ENCODE measurements at places on chromosomes 16 and 17. TPM values are rescaled to one million over a fixed set of nuclear protein-coding genes. Genes with fewer than 3 reads are reported as not detected.
A peak's percentile ranks its signal among the peaks of the same experiment; 100 is the strongest.

- no peaks in the 10 kb centered on the region for H3K4me1 ChIP-seq
- H3K27me3 ChIP-seq = peaks cover 33% of the 10 kb centered on the region
- no peak for DNase-seq
- H3K36me3 ChIP-seq = no peaks in the 10 kb centered on the region
- H3K4me3 ChIP-seq = no peak overlapping the region
Observed at GRCh38 chr16:48810436-48810802, 200.4 kb upstream of the N4BP1 start.

GRCh38 chr16:72658888-72659717, 388.8 kb downstream of the ZFHX3 start:
- no peak overlapping the region for H3K4me3 ChIP-seq
- peaks cover 20% of the 10 kb centered on the region for H3K4me1 ChIP-seq
- H3K36me3 ChIP-seq = no peaks in the 10 kb centered on the region
- H3K27me3 ChIP-seq = no peaks in the 10 kb centered on the region
- no peak overlapping the region for H3K27ac ChIP-seq

DNA sequence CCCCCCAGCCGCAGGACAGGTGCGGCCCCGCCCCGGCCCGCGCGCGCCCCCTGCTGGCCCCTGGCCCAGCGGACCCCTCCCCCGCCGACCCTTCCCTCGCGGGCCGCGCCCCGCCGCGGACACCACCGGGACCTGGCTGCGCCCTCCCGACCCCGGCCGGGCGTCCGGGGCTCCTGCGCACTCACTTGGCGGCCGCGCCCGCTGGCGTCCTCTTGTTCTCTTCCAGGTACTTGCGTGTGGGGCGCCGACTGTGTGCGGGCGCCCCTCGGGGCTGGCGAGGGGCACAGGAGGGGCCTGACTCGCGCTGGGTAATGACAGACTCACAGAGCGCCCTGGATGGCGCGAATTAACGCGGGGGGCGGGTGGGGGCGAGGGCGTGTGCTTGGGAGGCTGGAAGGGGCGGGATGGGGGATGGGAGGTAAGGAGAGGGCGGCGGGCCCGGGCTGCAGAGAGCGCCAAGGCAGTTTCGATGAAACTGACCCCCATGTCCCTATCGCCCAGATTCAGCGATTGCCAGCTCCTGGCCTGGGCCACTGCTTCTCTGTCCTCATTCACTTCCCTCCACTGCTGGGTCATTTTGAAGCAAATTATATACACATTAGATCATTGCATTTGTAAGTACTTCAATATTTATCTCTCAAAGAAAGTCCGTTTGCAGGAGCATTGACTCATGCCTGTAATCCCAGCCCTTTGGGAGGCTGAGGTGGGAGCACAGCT, 445 bp upstream of the DBNDD1 start:
- peaks cover 7% of the 10 kb centered on the region for H3K27me3 ChIP-seq
- peak overlapping the region; percentile 57 for H3K27ac ChIP-seq
- peaks cover 13% of the 10 kb centered on the region for H3K4me1 ChIP-seq
- peaks cover 5% of the 10 kb centered on the region for H3K36me3 ChIP-seq

DNA sequence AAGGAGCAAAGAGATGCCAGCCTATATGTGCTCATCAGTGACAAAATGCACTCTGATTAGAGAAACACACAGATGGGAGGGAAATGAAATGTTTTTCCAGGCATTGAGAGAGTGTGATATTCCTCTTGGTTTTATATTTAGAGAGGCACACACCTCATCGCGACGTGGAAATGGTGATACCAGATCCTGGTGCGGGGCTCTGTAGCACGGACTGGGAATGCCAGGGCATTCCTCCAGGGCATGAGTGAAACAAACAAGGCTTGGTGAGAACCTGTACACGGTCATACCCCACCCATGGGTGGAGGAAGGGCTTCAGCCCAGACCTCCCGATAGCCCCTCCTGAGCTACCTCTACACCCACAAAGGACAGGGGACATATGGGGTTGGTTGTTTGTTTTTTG, 280.2 kb downstream of the C16orf95 start:
- no peak overlapping the region for H3K4me3 ChIP-seq
- H3K36me3 ChIP-seq = no peaks in the 10 kb centered on the region
- no peak overlapping the region for H3K27ac ChIP-seq
- H3K4me1 ChIP-seq = no peaks in the 10 kb centered on the region
- no peak for DNase-seq

Gene ARHGAP44
- total RNA-seq = 0.55 TPM

Gene ADAD2
- not detected for total RNA-seq

- H3K27me3 ChIP-seq = no peaks in the 10 kb centered on the region
- peak; percentile 27 for DNase-seq
- peaks cover 44% of the 10 kb centered on the region for H3K36me3 ChIP-seq
- H3K4me1 ChIP-seq = peaks cover 73% of the 10 kb centered on the region
- H3K4me3 ChIP-seq = no peak overlapping the region
Observed at GRCh38 chr17:66661411-66662256, 173.3 kb upstream of the CACNG5 start.

DNA sequence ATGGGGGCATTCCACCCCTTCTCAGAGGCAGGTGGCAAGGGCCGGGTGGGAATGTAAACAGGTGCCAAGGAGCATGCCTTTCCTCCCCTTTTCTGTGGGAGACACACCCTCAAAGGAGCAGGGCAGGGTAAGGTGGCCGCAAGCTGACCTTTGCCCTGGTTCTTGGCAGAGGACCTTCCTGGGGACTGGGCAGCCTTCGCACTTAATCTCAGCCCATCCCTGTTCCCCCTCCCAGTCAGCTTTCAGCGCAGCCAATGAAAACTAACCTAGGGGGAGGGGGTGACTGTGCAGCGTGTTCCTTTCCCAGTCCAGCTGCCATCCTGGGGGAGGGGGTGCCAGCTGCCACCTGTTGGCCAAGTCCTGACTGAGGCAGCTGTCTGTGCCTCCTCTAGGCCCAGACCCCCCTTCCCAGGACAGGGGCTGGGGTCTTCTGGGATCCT, 2.8 kb downstream of the TRAF4 start:
- H3K4me1 ChIP-seq = peaks cover 67% of the 10 kb centered on the region
- peak overlapping the region; percentile 93 for H3K4me3 ChIP-seq
- no peaks in the 10 kb centered on the region for H3K36me3 ChIP-seq

GRCh38 chr17:72843591-72843990, 248.9 kb downstream of the SLC39A11 start:
- no peak overlapping the region for H3K27ac ChIP-seq
- H3K4me3 ChIP-seq = no peak overlapping the region
- no peak for DNase-seq
- no peaks in the 10 kb centered on the region for H3K27me3 ChIP-seq
- H3K4me1 ChIP-seq = no peaks in the 10 kb centered on the region

DNA sequence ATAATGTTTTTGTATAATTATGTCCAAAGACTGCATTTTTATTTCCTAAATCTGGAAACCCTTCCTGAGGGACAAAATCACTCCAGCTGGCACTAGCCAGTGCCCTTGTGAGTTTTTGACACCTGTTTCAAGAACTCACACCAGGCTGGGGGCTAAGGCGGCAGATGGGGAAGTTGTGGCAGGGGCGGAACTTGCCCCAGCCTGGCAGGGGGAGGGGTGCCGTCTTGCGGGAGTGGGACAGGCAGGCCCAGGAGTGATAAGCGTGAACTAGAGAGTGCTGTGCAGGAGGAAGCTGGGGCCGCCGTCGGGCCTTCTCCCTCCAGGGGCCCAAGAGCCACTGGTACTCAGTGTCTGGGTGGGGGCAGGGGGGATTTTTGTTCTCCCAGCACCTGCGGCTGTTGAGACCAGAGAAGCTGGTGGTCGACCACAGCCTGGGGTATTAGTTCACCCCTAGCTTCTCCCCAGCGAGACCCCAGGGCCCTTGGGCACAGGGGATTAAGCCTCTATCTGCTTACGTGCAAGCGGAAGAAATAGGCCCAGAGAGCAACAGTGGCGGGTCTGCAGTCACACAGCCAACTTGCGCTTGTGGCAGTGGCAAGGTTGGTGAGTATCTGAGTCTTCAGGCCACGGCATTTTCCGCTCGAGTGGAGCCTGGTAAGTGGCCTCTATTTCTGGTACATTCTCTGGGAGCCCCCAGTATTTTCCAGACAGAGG, 40.2 kb upstream of the PLCG2 start:
- DNase-seq = no peak
- H3K36me3 ChIP-seq = no peaks in the 10 kb centered on the region
- peaks cover 21% of the 10 kb centered on the region for H3K4me1 ChIP-seq
- H3K27me3 ChIP-seq = no peaks in the 10 kb centered on the region
- no peak overlapping the region for H3K27ac ChIP-seq

- H3K27ac ChIP-seq = no peak overlapping the region
- no peaks in the 10 kb centered on the region for H3K36me3 ChIP-seq
- peak overlapping the region; percentile 69 for H3K4me3 ChIP-seq
- H3K4me1 ChIP-seq = peaks cover 37% of the 10 kb centered on the region
- DNase-seq = peak; percentile 65
Observed at GRCh38 chr16:3029491-3030221, 5.8 kb downstream of the THOC6 start.

Gene ITGAX
- total RNA-seq = 146 TPM

DNA sequence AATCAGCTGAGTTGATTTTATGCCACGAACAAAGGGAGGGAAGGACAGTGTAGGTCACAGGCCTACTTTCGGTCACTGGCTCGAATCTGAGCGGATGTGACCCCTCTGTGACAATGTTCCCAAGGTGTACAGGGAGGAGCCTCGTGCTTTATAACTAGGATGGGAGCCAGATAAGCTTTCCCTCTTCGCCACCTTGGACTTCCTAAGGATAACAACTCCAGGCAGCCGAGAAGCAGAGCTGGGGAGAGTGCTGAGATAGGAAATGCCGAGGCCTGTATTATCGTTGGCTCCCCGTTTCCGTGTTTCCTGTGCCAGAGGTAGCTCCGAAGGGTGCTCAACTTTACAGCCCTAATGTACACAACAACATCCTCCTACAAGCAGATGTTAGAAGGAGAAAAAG, 217.8 kb upstream of the IRX3 start:
- H3K27me3 ChIP-seq = peaks cover 15% of the 10 kb centered on the region
- no peak overlapping the region for H3K4me3 ChIP-seq
- no peak for DNase-seq
- H3K36me3 ChIP-seq = peaks cover 2% of the 10 kb centered on the region
- no peaks in the 10 kb centered on the region for H3K4me1 ChIP-seq

DNA sequence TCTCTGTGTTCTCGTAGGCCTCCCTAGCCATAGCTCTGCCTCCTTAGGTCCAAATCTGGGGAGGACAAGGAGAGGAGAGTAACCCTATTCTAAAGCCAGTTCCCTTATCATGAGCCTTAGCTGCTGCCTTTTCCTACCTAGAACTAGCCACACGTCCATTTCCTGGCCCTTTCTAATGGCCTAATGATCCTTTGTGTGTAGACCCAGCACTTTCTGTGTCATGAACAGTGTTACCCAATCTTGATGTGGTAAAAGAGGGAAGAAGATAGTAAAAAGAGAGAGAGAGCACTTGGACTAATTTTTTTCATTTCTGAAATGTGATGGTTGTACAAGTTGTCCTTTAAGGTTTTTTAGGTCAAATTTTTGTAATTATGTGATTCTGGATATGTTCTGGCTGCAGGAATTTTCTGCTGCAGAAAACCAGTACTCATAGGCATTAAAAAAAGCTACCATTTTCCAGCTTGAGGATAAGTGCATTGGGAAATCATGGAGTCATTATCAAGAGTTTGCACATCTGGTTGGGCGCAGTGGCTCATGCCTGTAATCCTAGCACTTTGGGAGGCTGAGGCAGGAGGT, 18.2 kb downstream of the CASC3 start:
- no peaks in the 10 kb centered on the region for H3K27me3 ChIP-seq
- no peak for DNase-seq
- H3K36me3 ChIP-seq = peaks cover 10% of the 10 kb centered on the region
- no peak overlapping the region for H3K4me3 ChIP-seq
- no peak overlapping the region for H3K27ac ChIP-seq

All from activated T-cell treated with anti-CD3 and anti-CD28 coated beads, Interleukin-2, amount 50 U/mL, for 72 hours (primary cell).